ENCODE measurements at places on chromosomes 12 and 14.

GRCh38 chr14:59631237-59631636 is 54.6 kb upstream of the CCDC175 start:
- no peak for DNase-seq

GRCh38 chr14:67746927-67747326 is 45.2 kb downstream of the RDH12 start:
- no peak for DNase-seq

DNA sequence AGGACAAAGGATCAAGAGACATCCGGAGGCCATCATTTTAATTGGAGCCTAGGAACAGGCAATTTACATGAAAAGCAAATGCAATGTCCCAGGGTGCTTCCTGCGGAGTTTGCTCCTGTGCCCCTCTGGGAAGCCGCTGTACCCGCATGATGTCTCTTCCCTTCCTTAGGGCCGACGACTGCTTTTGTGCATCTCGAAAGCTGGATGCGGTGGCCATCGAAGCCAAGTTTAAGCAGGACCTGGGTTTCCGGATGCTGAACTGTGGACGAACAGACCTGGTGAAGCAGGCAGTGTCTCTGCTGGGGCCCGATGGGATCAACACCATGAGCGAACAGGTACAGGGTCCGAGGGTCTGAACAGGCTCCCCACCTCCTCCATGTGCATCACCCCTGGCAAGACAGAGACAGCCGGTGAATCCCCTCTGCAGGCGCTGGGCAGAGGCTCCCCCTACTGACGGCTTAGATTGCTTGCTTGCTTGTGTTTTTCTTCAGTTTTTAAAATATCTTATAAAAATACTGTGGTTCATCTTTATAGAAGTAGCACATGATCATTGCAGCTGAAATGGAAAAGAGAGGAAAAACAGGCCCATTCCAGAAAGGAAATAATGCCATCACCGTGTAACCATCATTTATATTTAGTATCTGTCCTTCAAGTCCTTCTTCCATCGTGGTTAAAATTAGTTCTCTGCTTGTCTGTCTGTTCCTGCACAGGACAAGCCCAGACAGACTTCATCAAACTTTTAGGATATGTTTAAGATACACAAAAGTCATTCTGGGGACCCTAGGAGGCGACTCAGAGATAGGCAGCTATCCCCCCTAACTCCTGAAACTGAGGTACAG is 75.4 kb upstream of the PWP1 start:
- DNase-seq = no peak

DNA sequence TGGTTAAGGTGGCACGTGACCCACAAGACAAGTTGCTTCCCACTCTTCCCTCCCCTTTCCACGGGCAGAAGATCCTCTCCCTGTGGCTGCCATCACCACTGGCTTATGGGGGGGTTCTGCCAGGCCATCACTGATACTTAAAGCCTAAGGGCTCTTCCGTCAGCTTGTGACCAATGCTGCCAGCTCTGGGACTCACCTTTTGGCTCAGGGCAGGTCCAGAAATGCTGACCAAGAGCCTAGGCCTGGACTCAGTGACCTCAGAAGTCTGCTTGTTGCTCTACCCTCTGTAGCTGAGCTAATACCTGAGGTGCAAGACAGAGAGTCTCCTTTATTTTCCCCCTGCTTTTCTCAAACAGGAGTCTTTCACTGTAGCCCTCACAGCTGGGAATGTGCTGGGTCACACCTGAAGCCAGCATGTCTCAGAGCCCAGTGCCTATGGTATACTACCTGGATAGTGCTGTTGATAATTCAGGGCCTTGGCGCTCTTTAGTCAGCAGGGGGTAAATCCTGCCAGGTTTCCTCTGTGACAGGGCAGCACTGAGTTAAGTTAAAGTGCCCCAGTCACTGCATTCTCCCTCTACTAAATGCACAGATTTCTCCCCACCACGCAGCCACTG is 19.7 kb downstream of the FGD4 start:
- DNase-seq = no peak

GRCh38 chr14:35386673-35387125 is 17.9 kb downstream of the NFKBIA start:
- no peak for DNase-seq

Data from stimulated activated CD4-positive, alpha-beta T cell treated with anti-CD3 and anti-CD28 coated beads, TNF-alpha, amount 100 ng/mL, for 24 hours (primary cell).